ENCODE measurements at places on chromosomes 3 and 15.
A peak's percentile ranks its signal among the peaks of the same experiment; 100 is the strongest.

DNA sequence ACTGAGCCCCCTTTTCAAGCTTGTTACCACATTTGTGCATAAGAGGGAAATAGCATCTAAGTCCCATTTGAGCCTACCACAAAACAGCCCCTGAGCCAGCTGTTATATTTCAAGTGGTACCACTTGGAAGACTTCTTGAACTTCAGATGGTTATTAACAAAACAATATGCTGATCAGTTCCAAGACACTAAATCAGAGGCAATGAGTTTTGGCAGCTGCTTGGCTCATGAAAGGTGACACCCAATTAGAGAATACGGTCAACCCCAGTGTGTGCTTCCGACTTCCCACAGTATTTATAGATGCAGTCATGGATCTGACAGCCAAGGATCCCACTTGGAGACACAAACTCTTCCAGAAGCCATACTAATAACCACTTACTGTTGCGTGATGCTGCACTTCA, 469.6 kb upstream of the PPP2R3A start:
- no peak for DNase-seq

DNA sequence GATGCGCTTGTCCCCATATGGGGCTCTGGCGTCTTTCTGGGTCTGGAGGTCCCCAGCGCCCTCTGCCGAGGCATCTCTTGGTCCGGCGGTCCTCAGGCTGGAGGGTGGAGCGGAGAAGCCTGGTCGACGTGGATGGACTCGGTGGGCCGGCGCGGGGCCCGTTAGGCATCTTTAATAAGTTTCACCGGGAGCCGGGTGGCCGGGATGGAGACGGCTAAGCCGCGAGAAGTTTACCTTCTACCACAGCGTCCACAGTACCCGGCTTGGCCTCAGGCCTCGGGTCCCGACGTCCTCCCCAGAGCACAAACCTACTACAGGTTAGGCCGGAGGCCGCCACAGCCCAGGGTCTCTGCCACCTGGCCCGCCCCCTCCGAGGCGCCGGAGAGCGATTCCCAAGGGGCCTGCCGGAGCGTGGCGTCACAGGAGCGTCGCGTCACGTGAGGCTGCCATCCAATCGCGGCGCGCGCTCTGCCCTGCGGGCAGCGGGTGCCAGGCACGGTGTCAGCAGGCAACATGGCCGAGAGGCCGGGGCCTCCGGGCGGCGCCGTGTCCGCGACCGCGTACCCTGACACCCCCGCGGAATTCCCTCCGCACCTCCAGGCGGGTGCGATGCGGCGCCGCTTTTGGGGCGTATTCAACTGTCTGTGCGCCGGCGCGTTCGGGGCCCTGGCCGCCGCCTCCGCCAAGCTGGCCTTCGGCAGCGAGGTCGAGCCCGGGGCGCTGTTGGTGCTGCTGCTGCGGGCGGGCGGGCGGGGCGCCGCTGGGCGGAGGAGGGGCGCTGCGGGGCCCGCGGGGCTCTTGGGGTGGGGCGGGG, at the start of gene TMEM42:
Gene TMEM42, plus strand, starts transcription at position 501 of the 814 bp plus-strand sequence. Its CDS starts 13 bp downstream, at position 514.
- peak; percentile 82 for DNase-seq

DNA sequence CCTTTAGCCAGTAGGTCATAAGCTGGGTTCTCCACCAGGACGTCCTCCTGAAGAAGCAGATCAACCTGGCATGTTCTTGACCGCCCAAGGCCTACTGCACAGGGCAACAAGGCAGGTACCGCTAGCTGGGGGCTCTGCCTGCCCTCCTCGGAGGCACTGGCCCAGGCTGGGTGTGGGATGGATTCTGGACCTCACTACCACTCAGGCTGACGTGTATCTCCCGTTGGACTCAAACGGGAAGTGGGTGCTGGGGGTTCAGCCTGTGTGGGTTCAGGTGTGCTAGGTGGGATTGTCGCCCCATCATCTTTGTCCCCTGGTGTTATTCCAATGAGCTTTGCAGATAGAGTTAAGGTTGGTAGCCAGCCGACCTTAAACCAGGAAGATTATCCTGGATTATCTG, 95.0 kb upstream of the SNRPA1 start:
- no peak for DNase-seq

DNA sequence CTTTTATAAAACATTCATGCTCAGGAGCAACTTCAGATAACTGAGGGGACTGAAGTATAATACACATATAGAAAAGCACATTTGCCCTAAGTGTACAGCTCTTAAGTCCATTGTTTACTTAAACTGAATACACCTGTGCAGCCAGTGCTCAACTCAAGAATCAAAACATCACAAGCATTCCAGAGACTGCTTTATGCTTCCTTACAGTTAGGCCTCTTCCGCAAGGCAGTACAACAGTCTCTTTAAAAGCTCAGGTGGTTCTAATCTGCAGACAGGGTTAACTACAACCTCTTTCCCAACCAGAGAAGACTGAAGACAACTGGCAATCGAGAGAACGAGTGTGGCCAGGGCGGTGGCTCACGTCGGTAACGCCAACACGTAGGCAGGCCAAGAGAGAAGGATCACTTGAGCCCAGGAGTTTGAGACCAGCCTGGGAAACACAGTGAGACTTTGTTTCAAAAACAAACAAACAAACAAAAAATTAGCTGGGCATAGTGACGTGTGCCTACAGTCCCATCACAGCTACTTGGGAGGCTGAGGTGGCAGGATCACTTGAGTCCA, 16.9 kb downstream of the MCCC1 start:
- DNase-seq: no peak

DNA sequence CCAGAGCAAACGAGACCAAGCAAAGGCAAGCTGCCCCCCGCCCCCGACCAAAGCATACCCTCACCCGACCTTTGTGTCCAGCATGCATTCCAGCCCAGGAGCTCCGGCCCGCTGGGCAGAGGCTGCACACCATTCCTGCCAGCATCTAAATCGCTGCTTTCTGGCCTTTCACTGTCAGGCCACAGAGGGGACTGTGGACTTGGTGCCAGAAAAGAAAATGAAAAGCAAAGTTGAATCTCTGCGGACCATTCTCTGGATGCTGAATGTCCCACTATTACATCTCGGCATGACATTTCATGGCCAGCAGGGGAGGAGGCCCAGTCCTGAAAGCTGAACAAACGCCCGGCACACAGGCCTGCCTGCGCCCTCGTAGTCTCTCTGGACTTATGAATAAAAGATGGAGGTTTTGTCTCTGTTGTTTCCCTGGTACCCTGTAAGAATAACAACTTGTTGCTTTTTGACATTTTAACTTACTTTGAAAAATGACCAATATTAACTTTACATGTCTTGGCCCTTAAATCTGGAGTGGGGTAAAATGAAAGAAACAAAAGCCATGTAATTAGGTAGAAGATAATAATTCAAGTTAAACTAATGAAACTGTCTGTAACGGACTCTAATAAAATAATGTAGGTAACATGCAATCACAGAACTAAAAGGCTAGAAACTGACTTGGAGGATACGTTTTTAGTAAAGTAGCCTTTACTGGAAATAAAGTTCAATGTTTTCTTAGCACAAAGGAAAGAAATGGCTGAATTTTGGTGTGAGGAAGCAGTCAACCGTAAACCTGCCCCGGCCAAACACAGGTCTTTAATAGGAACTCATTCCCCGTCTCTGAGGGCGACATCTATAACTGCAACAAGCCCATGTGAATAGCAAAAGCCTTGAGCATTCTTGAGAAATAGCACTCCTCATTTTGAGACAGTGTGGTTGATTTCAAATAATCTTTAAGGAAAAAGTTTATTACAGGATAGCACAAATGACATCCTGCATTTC, 12.7 kb downstream of the IL17RD start:
- no peak for DNase-seq

Data from activated CD4-positive, alpha-beta T cell treated with anti-CD3 and anti-CD28 coated beads for 24 hours (primary cell).